ENCODE measurements at places on chromosomes 2 and 18. TPM values are rescaled to one million over a fixed set of nuclear protein-coding genes. Genes with fewer than 3 reads are reported as not detected.

The CLEC4F gene
- not detected for total RNA-seq

The CDH19 gene
- not detected for total RNA-seq

The FZD7 gene
- total RNA-seq, result 82.4 TPM

The DIPK1C gene
- not detected for total RNA-seq

The CHRND gene
- total RNA-seq, result not detected

The NEU2 gene
- total RNA-seq, result not detected

The RFX8 gene
- 36.7 TPM for total RNA-seq

The MROH2A gene
- not detected for total RNA-seq

The ARL6IP6 gene
- 18.5 TPM for total RNA-seq

The STARD6 gene
- not detected for total RNA-seq

Data from smooth muscle cell of trachea (primary cell).